Tibial nerve (tissue), 4 donors: ENCODE measurements at places on chromosomes 6 and 20.
A peak's percentile ranks its signal among the peaks of the same experiment; 100 is the strongest.

DNA sequence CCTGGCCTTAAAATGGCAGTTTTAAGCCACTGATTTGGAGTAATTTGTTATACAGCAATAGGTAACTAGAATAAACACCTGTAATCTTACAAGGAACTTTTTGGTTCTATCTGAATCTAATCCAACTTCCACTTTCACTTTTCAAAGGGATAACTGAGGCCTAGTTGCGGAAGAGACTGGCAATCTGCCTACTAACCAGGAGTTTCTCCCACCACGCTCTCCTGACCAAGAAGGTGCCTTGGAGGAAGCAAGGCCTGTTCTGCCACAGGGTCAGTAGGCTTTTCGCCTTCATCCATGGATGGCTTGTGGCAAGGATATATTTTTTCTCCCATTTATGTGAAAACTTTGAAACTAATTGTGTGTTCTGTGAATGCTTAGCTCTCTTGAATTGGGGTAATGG, 12.9 kb upstream of the MYBL2 start:
- no peak for DNase-seq

- peak; percentile 62 for DNase-seq
Observed at GRCh38 chr20:62651285-62652021, 9.2 kb downstream of the SLCO4A1 start.

DNA sequence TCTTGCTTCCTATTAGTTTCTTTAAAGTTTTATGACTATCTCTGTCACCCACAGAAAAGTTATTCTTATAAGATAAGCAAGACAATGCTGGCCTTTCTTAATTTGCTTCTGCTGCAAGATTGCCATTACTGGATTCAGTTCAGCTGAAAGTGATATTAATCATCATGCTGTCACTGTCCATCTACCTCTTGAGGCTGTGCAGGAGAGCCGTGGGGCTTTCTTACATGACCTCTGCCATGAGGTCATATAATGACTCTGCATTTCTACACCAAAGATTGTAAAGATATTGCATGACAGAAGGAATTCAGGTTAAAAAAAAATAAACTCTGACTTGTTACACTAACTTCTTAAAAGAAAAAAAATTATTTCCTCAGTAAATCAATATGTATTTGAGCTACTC, 106.9 kb downstream of the TRDN start:
- no peak for DNase-seq

GRCh38 chr20:32512047-32512385, 73.1 kb downstream of the NOL4L start:
- DNase-seq = no peak
